ENCODE measurements at places on chromosomes 7 and 10. TPM values are rescaled to one million over a fixed set of nuclear protein-coding genes. Genes with fewer than 3 reads are reported as not detected.

Gene OPN1SW
- not detected for total RNA-seq

Gene SUN1
- 116 TPM for total RNA-seq

Gene NODAL
- not detected for total RNA-seq

Gene ODAD2
- 1.5 TPM for total RNA-seq

Gene KLF14
- total RNA-seq: under 0.01 TPM

Gene WDFY4
- total RNA-seq: not detected

Gene FAM20C
- 54.0 TPM for total RNA-seq

Gene PPP1R3C
- total RNA-seq: 84.9 TPM

Gene PLPP4
- total RNA-seq: 49.6 TPM

Gene MPP7
- total RNA-seq: 0.59 TPM

All from smooth muscle cell of the umbilical artery (primary cell).